ENCODE measurements at places on chromosomes 11 and 22.

DNA sequence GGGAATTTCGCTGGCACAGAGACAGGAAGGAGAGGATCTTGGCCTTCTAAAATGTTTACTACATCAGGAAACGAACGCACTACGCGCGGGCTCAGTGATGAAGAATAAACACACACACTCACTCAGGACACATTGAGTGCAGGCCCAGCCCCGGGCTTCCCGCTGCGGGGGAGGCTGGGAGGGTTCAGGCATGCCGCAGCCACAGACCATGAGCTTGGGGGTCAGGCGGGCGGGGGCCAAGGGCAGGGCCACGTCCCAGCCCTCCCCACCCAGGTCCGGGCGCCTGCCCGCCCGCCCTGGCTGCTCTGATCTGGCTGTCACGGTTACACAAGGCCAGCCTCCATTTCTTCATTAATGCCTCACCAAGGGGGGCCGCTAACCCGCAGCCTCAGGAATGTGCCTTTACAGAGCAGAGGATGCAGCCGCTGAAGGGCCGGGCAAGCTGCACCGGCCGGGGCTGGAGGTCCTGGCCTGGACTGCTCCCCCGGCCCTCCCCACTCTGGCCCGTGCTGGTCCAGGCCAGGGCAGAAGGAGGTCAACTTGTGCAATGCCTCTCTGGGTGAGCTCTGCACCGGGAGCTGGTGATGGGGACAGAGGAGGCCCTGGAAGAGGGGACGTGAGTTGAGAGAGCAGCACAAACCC lies 41.7 kb downstream of the IGF2 start:
- DNase-seq: no peak

DNA sequence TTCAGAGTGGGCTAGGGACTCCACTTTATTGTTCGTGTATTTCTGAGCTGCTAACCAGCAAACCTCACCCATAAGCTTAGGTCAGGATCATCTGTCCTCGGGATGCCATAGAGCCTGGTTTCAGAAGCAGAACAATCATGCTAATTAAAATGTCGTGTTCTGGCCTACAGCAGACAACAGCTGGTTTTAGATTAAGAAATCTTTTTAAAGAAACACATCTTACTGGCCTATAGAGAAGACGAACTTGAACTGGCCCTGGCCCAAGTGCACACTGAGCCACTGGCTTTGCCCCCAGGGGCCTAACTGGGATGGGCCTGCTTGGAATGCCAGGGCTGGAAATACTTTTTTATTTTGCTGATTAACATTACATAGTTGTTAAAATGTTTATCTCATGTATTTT lies 63.2 kb downstream of the ALX4 start:
- DNase-seq: no peak

- DNase-seq: no peak
Observed at GRCh38 chr22:19635644-19636043, 78.7 kb upstream of the SEPTIN5 start.

DNA sequence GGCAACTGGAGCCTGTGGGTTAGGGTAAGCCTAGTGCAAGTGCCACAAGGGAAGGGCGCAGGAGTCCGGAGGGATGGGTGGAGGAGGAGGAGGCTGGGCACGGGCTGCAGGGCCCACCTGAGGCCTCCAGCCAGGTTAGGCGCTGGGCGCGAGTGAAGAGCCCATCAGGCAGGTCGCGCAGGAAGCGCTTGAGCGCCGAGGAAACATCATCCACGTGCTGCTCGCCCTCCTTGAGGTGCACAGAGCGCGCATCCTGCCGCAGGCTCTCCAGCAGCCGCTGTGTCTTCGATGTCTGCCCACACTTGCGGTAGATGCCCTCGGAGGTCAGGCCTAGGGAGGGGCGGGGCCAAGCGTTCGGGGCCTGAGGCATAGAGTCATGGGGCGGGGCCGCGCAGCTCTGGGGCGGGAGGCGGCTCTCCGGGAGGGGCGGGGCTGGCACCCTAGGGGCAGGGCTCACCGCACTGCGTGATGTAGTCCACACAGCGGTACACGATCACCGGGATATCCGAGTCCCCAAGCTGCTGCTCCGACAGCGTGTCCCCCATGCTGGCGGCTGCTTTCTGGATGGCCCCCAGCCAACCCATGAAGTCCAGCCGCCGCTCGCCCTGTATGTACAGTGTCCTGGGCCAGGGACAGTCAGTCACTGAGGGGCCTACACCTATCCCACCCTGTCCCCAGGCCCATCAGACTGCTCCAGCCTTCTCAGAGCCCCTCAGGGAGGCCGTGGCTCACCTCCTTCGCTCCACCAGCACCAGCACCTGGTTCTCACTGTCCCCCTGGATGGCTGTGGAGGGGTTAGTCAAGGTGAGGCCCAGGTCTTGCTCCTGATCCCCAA lies 22.9 kb upstream of the PDE2A start:
- no peak for DNase-seq

- DNase-seq: peak; percentile 91
Observed at GRCh38 chr11:100739666-100740065, 52.6 kb downstream of the ARHGAP42 start.

- DNase-seq: no peak
Observed at GRCh38 chr11:8025123-8025522, 38.0 kb downstream of the EIF3F start.

DNA sequence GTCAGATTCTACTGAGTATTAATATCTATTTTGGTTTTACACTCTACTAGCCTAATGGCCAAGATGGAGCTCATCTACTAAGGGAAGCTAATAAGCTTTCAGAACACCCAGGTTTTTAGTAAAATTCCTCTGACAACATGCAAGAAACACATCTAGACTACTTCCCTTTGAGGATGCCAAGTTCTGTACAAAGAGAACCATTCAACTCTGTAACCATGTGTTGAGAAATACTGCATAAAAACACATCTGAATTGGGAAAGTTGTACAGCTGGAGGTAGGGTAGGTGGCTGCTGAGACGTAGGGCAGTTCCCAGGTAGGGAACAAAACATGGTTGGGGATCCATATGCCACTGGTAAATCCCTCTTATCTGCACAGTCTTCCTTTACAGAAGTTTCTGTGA lies 66.2 kb downstream of the SC5D start:
- DNase-seq: no peak

GRCh38 chr11:114774599-114775361 lies 96.5 kb downstream of the NXPE2 start:
- DNase-seq: peak; percentile 13

DNA sequence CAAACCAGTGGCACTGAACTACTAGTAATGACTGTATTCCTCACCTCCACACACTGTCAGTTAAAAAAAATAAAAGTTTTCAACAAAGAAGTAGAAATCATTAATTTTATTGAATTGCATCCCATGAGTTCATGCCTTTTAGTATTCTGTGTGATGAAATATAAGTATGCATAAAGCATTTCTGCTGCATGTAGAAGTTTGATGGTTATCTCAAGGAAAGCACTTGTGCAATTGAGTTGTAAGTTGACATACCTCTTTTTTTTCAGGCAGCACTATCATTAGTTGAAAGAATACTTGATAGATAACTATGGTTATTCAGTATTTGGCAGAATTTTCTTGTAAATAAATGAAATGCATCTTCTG lies 104.4 kb downstream of the STIM1 start:
- peak; percentile 57 for DNase-seq

DNA sequence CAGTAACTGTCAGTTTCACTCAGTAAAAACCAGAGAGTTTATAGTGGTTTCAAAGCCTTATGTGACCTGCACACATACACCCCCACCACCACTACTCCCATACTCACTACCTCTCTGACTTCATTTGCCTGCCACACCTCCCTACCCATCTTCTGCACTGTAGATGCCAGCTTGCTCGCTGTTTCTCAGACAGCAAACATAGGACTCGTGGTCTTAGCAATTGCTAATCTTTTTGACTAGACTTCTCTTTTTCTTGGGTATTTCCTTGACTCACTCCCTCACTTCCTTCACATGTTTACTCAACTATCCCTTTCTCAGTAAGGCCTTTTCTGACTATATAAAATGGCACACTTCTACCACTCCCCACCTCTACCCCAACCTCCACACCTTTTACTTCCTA lies 27.8 kb downstream of the CEP295 start:
- no peak for DNase-seq

GRCh38 chr11:68569357-68569756 lies 108.8 kb downstream of the PPP6R3 start:
- DNase-seq: no peak

DNA sequence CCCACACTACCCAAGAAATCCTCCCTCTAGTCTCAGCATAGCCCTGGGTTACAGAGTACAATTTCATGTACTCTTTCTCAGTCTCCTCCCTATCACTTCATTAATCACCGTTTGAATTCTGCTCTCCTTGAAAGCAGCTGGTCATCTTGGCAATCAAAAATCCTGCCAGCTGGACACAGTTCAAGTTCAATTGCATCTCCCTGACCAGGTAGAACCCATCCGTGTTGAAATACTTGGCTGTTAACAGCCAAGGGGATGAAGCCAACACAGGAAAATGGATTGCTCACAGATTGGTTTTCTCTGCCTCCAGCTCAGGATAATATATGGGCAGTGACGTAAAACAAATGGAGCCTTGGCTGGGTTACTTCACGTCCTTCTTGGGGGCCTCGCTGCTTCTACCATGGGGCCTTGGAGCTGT lies 55.1 kb upstream of the GRK3 start:
- DNase-seq: no peak

- DNase-seq: peak; percentile 45
Observed at GRCh38 chr22:29394931-29395581, 6.7 kb upstream of the AP1B1 start.

DNA sequence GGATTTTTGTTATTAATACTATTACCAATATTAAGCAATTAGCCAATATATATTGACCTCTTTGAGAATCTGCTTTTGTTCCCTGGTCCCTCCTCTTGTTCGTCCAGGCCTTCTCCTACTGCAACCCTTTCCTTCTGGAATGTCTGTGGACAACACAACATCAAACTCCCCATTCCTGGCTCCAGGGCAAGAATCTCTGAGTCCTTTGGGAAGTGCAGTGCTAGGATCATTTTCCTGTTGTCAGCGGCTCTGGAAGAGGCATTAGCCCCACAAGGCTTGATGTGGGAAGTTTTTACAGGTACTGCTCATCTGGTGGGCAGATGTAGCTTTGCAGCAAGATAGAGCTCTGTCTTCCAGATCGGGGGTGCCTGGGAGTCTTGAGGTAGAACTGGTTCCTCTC lies 74.3 kb downstream of the RPUSD4 start:
- no peak for DNase-seq
